Stimulated activated CD4-positive, alpha-beta T cell treated with anti-CD3 and anti-CD28 coated beads, Interleukin-1b, Interleukin-23, amount 100 ng/mL, for 4 hours (primary cell): ENCODE measurements at places on chromosomes 2 and 18.

DNA sequence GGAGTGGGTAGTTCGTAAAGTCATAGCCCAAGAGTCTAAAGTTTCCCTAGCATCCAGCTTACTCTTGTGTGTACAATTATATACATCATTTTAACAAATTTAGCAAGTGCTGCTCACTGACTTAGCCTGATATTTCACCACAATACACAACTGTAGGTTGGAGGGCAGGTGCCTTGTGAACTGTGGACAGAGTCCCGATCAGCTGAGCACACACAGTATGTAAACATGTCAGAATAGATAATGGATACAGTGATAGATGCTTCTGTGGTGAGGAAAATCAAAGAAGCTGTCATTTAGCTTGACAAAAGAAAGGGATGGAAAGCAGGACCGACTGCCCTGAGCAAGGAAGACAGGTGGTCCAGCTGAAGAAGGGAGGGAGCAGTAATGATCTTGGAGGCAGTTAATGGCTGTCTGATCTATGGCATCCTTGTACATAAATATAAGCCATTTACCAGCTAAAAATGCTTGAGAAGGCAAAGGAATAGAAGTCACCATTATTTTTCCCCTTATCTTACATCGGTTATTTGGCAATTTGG lies 372.8 kb upstream of the UBE2E3 start:
- DNase-seq: no peak

DNA sequence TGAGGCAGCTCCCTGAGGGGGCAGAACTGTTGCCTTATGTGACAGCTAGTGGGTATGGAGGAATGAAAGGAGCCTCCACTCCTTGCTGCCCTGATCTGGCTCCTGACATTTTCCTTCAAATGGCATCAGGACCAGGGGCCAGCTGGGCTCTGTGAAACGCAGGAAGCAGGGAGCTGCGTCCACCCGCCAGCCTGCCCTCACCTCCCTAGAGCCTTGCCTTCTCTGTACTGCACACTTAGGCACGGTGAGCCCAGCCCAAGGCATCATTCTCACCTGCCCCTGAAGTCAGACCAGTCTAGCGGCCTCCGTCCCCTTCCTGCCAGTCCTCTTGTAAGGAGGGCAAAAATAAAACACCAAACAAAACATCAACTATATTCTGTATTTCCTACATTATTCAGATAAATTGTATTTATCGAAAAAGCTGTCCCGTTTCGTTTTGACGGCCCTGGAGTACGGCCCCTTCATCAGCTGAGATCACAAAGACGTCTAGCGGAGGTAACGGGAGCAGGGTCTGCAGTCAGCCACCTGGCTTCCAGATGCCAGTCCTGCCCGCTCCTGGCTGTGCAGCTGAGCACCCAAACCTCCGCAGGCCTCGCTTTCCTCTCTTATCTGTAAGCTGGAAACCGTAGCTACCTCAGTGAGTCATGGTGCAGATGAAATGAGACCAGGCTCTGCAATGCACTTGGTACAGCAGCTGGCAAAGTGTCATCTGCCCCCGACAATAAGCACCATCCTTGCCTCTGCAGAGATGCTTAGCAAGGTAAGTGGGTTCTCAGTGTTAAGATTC lies 6.9 kb upstream of the CTDP1 start:
- no peak for DNase-seq

DNA sequence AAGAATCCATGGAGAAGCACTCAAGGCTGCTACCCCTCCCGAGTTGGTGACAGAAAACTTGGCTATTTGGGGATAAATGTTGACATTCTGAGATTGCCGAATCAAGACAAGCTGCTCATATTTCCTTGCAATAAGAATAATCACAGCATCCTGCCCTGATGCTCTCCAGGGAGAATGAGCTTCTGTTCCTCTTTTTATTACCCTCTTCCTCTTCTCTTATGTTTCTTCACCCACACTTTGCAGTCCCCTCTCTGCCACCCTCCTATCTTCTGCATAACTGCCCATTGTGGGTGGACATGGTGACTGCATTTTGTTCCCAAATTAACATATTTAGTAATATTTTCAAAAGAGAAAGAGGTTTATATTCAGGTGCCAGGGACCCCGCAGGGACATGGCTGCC lies 11.9 kb upstream of the MSGN1 start:
- no peak for DNase-seq

GRCh38 chr18:8705238-8705960 lies at the start of gene MTCL1:
Gene MTCL1 (plus strand): TSS chr18:8705556. CDS start chr18:8705661, 105 bp downstream.
- DNase-seq: no peak

DNA sequence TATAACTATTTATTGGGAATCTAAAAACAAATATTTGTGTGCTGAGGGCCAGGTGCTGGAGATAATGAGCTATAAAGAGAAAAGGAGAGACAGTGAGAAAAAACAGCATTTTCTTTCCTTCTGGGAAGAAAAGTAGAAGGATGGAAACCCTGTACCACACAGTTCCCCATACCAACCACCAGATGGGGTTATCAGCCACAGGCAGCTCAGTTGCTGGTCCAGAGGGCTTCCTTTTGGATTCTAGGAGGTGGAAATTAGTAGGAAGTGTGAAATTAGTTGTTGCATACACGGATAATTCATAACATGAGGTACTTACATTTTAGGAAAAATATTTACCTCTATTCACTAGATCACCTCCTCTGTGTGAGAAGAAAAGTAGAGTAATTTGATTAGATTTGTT lies 237.0 kb upstream of the FOSL2 start:
- no peak for DNase-seq

DNA sequence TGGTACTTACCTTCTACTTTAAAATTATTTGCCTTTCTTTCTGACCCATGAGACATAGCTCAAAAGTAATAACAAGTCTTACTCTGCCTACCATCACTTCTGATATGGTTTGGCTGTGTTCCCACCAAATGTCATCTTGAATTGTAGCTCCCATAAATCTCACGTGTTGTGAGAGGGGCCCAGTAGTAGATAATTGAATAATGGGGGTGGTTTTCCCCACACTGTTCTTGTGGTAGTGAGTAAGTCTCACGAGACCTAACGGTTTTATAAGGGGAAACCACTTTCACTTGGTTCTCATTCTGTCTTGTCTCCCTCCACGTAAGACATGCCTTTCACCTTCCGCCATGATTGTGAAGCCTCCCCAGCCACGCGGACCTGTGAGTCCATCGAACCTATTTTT lies 47.5 kb downstream of the GALNT3 start:
- DNase-seq: no peak

GRCh38 chr2:136305517-136306192 lies 187.7 kb upstream of the CXCR4 start:
- DNase-seq: peak; percentile 41

DNA sequence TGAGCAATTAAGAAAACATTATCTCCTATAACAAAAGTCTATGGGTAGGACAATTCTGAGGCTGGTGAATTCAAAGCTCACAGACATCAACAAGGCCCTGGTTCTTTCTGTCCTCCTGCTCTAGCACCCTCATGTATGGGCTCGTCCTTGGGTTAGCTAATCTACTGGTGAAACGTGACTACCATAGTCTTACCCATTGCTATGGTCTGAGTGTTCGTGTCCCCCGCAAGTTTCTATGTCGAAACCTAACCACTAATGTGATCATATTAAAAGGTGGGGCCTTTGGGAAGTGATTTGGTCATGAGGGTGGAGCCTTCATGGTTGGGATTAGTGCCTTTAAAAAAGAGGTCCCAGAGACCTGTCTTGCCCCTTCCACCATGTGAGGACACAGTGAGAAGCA lies 564.7 kb downstream of the TNS1 start:
- no peak for DNase-seq

DNA sequence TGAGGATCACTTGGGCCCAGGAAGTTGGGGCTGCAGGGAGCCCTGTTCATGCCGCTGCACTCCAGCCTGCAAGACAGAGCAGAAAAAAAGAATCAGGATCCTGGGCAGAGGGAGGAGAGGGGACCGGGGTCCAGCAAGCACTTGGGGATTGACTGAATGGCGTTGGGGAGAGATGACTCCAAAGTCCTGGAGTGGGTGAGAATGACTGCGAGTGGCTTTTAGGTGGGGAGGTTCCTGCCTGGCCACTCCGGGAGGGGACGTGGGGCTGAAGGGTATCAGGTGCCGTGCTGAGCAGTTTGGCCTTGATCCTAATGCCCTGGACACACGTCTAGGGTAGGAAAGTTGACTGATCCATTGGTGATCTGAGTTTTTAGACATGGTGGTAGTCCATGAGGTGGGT lies 3.5 kb upstream of the NFATC1 start:
- no peak for DNase-seq

- DNase-seq: no peak
These were observed 112.8 kb downstream of the PHLPP1 start for GRCh38 chr18:62828091-62828640.

- DNase-seq: no peak
These were observed 47.2 kb downstream of the DOK6 start for GRCh38 chr18:69447886-69448285.

DNA sequence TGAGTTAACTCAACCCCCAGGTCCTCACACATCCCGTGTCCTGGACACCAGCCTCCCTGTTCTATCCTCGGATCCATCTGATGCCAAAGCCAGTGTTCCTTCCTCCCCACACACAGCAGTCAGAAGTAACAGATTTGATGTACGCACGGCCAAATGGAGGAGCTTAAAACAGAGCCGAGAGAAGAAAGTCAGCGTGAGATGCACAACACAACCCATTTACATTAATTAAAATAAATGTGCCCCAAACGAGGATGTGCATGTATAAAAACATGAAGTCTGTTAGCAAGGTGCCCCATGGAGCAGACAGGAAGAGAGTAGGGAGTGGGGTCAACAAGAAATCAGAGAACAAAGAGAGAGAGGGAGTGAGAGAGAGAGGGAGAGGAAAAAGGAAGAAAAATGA lies 191.2 kb downstream of the HAUS1 start:
- DNase-seq: no peak

DNA sequence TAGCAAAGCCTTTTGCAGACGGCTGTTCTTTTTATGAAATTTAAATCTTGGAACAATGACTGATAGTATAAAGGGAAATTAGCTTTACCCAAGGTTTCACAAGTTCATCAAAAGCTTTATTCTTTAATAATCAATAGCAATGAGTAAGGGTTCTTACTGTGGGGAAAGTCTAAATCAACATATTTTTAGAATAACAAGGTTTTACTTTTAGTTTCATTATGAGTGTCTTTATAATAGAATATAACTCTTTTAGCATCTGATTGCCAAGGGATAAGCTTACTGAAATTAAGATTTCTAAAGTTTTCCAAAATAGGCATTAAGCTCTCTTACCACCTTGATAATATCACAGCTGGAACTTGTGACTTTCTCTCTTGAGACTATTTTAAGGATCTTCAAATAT lies 1489.7 kb downstream of the LRP1B start:
- DNase-seq: no peak

DNA sequence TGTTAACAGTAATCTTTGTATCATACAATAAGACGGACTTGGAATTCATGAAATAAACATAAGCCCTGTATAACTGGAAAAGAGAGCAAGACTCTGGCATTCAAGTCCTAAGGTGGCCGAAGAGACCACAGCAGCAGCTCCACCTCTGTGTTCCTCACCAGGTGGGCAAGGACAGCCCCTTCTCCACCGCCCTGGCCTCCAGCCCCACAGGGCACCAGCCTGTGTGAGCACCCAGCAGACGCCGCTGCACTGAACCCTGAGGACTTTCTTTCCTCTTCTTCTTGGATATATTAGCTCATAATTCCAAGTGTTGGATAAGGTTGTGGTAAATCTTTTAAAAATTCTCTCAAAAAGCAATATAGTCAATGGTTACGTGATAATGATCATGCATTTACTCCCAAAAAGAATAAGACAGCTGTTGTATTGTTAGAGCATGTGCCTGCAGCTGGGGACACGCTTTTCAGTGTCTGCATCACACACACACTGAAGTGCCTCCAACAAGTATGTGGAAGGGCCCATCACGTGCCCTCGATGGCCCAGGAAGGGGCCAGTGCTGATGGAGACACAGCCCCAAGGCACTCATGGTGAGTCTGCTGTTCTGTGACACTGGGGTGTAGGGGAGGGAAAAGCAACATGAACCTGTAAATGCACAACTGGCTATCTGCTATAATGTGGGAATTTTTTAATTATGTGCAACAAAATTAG lies 26.8 kb downstream of the FAM178B start:
- DNase-seq: no peak

GRCh38 chr2:149727927-149728326 lies 140.4 kb upstream of the MMADHC start:
- no peak for DNase-seq

- DNase-seq: no peak
These were observed 271.8 kb upstream of the TFPI start for GRCh38 chr2:187826023-187826422.

GRCh38 chr2:236859908-236860307 lies 225.8 kb upstream of the COPS8 start:
- no peak for DNase-seq

DNA sequence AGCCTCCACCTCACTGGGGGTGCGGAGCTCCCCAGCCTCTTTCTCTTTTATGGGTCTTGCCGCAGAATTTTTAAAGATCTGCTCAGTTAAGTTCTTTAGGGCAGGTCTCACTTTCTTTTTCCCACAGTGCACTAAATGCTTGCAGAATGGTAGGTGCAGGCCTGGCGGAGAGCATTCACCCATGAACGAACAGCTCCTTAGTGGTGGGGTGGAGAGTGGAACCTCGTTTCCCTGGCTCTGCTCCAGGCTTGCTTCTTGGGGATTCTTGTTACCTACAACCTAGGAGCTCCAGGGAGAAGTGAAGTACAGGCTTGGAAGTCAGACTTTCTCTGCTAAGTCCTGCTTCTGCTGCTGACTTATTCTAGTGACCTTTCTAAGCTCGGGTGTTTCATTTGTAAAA lies 70.3 kb upstream of the PXDN start:
- DNase-seq: no peak

- DNase-seq: no peak
These were observed 193.4 kb downstream of the PARD3B start for GRCh38 chr2:204738721-204739120.

DNA sequence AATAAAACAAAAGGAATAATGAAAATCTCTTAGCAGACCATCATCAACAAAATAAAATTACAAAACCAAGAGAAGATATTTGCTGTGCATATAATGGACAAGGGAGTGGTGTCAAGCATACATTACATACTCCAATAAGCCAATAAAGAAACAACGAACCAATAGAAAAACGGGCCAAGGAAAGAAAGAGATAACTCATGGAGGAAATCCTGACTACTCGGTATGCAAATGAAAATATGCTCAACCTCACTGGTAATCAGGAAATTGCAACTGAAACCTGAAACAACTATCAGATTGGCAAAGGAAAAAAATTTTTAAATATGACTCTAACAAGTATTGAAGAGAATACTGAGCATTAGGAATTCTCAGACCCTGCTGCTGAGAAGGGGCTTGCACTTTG lies 84.7 kb downstream of the BCL2 start:
- DNase-seq: no peak

DNA sequence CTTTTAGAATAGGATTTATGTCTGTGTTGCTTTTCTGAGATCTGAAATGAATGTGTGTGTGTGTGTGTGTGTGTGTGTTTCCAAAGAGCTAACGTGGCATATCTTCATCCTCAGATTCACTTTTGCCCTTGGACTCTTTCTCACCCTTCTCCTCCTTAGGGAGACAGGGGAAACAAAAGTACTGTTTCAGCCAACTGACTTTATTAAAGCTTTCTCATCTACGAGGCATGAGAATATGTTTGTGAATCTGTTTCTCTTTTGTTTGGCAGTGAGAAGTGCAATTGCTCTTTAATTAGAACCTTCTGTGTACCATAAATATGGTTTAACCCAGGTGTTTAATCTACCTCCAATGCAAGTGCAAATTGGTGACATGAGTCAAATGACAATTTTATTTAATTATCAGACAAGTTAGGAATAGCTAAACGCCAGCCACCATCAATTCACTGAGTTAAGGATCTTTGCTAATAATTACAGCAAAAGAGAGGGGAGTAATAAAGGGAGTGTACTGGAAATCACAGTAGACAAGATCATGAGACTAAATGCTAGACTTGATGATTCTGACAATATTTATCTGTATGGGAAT lies 186.4 kb upstream of the COL3A1 start:
- no peak for DNase-seq
